ENCODE measurements at places on chromosomes 5 and 9.

- no peak for DNase-seq
Observed at GRCh38 chr9:87118594-87118993, 171.3 kb upstream of the GAS1 start.

- no peak for DNase-seq
Observed at GRCh38 chr5:40321514-40321913, 358.2 kb upstream of the PTGER4 start.

- no peak for DNase-seq
Observed at GRCh38 chr9:80775530-80775929, 913.8 kb downstream of the TLE1 start.

- DNase-seq, result no peak
Observed at GRCh38 chr9:94843134-94843533, 116.6 kb downstream of the AOPEP start.

GRCh38 chr5:38193015-38193581 lies 65.3 kb upstream of the EGFLAM start:
- DNase-seq, result peak; percentile 19

DNA sequence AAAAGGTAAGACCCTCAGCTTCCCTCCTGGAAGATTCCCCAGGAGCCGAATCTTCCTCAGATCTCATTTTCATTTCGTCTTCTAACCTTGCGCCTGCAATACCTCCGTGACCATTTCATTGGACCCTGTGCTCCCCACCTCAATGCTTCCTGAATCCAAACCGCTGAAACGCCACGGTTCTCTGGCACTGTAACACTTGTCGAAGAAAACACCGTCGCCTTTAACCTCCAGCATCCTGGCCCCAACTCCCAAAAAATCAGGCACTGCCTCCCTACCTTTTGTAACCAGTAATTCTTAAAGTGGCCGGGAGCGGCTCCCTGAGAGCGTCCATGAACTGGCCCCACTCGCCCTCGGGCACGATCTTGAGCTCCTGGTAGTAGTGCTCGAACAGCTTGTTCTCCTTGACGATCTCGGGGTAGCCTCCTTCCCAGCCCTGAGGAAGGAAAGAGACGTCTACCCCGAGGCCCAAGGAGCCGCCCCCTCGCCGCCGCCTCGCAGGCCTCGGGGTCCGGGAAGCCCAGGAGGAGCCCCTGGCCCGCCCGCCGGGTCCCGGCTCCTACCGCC lies 438 bp downstream of the NSUN2 start:
- DNase-seq, result no peak

DNA sequence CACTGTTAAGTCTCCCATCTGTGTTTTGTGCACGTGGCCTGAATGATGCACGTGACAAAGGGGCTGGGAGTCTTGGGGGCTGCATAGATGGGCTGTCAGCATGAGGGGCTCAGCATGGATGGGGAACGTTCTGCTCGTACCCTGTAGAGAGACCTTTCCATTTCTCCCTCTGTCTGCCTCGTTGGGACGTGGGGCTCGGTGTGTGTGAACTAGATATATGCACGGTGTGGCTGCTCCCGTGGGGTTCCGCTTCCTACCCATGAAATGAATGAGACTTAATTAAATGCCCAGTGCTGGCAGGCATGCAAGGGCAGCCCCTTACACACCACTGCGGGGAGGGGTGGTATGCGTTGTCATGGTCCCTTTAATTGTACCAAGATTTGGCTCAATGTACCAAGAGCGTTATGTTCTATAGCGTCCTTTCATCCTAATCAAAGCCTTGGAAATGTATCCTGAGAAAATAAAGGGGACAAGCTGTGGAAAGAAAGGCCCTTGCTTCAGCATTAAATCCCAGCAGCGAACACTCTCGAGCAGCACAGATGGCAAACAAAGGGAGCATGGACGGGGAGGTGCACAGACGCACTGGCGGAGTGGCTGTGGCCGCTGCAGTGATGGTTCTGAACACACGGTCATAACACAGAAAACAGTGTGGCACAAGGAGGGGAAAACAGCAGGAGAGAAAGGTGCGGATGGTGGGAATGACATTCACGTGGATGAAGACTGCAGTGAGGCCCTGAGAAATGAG lies 66.8 kb downstream of the RASGEF1C start:
- DNase-seq, result no peak

DNA sequence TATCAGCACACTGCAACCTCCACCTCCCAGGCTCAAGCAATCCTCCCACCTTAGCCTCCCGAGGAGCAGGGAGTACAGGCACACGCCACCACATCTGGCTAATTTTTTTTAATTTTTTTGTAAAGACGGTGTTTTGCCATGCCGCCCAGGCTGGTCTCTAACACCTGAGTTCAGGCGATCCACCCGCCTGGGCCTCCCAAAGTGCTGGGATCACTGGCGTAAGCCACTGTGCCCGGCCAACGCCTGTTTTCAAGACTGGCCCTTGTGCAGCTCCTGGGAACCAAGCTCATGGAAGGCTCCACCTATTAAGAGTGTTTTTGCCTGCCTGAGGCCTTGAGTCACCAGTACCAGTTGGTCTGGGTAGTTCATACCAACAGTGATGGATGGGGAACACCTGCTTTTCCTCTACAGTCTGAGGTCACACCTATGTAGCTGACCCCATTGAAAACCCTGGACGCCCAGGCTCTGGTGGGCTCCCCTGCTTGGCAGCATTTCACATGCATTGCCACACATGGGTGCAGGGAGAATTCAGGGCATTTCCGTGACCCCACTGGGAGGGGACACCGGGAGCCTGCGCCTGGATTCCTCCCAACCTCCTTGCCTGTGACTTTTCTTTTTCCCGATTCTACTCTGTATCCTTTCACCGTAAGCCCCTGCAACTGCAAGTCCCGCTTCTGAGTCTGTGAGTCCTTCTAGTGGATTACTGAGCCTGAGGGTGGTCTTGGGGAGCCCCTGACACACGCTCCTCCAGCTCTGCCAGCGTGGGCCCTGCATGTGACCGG lies 63.5 kb downstream of the ZNF354C start:
- no peak for DNase-seq

DNA sequence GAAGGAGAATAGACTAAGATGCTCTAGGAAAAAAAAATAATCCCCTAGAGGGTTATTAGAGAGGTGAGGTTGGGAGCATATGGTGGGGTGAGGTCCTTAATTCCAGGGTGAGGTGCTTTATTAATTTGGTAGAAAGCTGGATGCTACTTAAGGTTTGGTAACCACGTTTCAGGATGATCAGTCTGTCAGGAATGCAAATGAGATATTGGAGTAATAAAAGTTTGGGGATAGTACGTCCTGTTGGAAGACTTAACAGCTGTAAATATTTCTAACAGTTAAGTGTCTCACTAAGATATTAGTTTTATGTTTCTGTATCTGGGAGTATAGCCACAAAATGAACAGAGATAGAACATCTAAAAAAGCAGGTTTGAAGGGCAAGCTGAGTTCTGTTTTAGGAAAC lies 578.9 kb downstream of the CETN3 start:
- DNase-seq, result no peak

- DNase-seq, result no peak
Observed at GRCh38 chr5:149060325-149060724, 2.5 kb downstream of the SH3TC2 start.

- DNase-seq, result no peak
Observed at GRCh38 chr5:171205375-171205774, 103.7 kb upstream of the TLX3 start.

DNA sequence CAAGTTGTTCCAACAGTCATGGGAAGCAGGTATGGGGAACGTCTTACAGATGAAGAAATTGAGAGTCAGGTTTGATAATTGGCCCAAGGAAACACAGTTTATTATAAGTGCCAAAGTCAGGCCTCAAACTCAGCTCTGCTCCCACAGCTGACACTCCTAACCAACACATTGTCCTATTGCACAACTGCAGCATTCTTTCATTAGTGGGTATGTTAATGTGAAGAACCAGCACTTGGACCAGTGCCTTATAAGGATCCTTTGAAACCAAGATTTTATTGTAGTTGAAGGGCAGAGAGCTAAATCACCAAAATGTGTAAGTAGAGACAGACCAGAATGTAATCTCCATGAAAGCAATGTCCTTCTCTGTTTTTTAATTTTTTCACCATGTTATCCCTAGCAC lies 56.1 kb downstream of the GRIA1 start:
- DNase-seq, result no peak

DNA sequence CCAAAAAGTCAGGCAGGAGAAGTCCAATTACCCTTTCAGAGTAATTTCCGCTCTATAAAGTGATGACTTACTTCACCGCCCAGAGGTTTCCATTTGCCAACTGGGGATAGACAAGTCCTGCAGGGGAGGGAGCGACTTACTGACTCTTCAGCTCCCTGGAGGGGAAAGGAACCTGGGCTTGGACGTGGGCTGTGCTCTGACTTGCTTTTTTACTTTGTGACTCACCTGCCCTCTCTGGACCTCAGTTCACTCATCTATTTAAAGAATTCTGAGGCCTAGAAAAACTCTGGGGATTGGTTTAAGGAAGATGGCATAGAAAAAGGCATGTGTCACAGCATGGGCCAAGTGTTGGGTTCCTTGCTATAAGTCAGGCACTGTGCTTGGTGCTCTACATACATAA lies 180.4 kb upstream of the TRIM32 start:
- no peak for DNase-seq

- no peak for DNase-seq
Observed at GRCh38 chr5:104789366-104789765, 1226.8 kb upstream of the NUDT12 start.

All from T-helper 17 cell (primary cell).